ENCODE measurements at places on chromosomes 12 and 14.

- H3K27me3 ChIP-seq, result no peaks in the 10 kb centered on the region
- H3K4me3 ChIP-seq, result no peak overlapping the region
- H3K36me3 ChIP-seq, result peaks cover 60% of the 10 kb centered on the region
- no peak overlapping the region for H3K27ac ChIP-seq
- peaks cover 58% of the 10 kb centered on the region for H3K4me1 ChIP-seq
Measured at GRCh38 chr14:69055125-69055524, 76.0 kb upstream of the ACTN1 start.

DNA sequence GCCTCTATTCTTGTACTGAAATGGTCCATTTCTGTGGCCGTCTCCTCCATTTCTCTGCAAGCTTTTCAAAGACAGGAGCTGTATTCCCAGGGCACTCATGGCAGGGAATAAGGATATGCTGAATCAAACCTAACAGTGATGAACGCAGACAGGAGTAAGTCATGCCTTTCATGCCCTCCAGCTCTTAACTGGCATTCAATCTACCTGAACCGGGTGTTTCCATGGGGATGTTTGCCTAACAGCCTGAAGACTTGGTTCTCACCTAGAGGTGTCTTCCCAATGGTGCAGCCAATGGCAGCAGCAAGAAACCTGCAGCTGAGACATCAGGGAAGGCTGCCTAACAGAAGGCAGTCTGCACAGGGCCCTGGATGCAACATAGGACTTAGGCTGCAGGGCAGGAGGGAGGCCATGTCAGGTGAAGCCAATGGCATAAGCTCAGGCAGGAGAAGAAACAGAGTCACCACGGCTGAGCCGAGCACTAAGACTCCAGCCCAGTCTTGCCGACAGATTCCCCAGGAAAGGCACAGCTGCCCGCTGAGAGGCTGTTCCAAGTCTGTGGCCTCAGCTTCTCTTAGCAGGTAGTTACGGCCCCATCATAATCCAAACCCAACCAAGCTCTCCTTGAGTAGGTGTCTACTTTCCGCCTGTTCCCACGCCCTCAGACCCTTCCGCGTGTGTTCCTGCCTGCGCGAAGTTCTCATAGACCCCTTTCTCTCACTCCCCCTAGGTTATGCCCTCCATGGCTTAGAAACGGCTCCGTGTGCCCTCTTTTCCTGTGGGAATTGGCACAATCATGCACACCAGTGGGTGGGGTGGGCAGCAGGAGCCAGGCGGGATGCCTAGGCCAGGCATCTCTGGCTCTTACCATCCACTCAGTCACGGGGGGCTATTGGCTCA lies 44.1 kb downstream of the VWF start:
- DNase-seq, result no peak
- peaks cover 26% of the 10 kb centered on the region for H3K27me3 ChIP-seq
- peaks cover 12% of the 10 kb centered on the region for H3K36me3 ChIP-seq
- no peak overlapping the region for H3K4me3 ChIP-seq

- no peak overlapping the region for H3K27ac ChIP-seq
- peaks cover 50% of the 10 kb centered on the region for H3K4me1 ChIP-seq
- H3K27me3 ChIP-seq, result no peaks in the 10 kb centered on the region
- no peaks in the 10 kb centered on the region for H3K36me3 ChIP-seq
- no peak overlapping the region for H3K4me3 ChIP-seq
- DNase-seq, result no peak
Measured at GRCh38 chr12:12542964-12543363, 19.7 kb downstream of the DUSP16 start.

DNA sequence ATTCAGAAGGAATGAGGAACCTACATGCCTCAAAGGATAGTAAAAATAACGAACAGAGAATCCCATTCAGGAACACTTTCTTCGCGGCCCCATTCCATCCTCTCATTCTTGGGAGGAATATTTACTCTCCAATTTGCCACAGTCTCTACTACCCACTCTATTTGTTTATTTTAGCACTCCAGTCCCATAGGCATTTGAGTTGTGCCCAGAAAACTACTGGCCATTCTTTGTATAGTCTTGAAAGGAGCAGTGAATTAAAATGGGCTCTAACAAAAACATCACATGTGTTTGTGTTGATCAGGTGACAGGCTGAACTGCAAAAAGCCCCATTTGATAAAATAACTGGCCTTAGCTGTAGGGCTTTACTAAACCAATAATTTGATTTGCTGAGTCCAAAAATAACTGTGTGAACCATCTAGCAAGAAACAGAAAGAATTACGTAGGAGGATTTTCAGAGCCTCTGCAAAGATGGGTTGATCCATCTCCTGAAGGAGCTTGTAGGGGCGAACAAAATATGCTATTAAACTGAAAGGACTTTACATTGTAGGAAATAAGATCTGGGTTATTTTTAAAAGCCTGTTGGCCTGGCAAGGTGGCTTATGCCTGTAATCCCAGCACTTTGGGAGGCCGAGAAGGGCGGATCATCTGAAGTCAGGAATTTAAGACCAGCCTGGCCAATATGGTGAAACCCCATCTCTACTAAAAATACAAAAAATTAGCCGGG lies 142.3 kb upstream of the CPNE8 start:
- H3K36me3 ChIP-seq, result no peaks in the 10 kb centered on the region
- DNase-seq, result no peak
- no peak overlapping the region for H3K4me3 ChIP-seq
- peaks cover 14% of the 10 kb centered on the region for H3K4me1 ChIP-seq

DNA sequence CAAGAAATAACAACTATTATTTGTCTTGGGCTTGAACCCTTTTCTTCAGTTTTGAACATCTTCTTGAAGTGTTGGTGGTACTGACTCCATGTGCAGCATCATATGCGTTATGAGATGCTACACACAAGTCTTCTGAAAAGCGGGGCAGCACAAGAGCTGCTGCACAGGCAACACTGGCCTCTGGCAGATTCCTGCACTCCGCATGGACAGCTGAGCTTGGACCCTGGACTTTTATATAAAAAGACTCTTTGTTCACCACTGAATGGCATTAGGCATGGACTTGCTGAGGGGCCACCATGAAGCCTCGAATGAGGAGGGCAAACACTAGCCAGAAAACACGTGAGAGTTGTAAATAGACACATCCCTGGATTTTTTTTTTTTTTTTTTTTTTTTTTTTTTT lies 210.8 kb upstream of the NPAS3 start:
- DNase-seq, result no peak
- H3K27me3 ChIP-seq, result no peaks in the 10 kb centered on the region

DNA sequence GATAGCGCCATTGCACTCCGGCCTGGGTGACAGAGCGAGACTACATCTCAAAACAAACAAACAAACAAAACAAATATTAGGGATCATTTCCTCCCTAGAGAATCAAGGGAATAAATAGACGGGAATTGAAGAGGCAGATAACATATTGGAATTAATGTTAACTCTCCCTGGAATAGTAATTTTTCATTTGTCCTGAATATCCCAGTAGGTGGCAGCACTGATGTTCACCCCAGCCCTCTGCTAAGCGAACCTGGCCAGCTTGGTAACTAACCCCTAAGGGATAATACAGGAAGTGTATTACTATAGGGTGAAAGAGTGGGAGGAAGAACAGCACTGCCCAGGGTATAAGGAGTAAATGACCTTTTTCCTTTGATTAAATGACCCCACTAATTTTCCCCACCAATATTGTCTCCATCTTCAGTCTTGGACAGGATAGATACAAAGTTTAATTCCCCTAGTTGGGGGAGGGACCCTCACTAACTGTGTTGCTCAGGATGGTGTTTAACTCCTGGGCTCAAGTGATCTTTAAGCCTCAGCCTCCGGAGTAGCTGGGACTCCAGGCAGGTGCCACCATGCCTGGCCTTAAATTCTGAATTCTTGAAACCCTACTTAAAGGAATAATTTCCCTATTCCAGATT lies 40.5 kb downstream of the SLC2A14 start:
- no peak for DNase-seq
- H3K27me3 ChIP-seq, result peaks cover 6% of the 10 kb centered on the region
- H3K4me1 ChIP-seq, result no peaks in the 10 kb centered on the region
- no peak overlapping the region for H3K4me3 ChIP-seq

GRCh38 chr12:121095544-121096198 lies 37.0 kb upstream of the P2RX7 start:
- H3K27ac ChIP-seq, result no peak overlapping the region
- peak overlapping the region; percentile 61 for H3K4me3 ChIP-seq
- H3K27me3 ChIP-seq, result peaks cover 6% of the 10 kb centered on the region

- H3K4me3 ChIP-seq, result no peak overlapping the region
- no peaks in the 10 kb centered on the region for H3K27me3 ChIP-seq
- no peak overlapping the region for H3K27ac ChIP-seq
- H3K36me3 ChIP-seq, result peaks cover 10% of the 10 kb centered on the region
- H3K4me1 ChIP-seq, result peaks cover 13% of the 10 kb centered on the region
Measured at GRCh38 chr12:122385171-122386016, 37.1 kb downstream of the CLIP1 start.

DNA sequence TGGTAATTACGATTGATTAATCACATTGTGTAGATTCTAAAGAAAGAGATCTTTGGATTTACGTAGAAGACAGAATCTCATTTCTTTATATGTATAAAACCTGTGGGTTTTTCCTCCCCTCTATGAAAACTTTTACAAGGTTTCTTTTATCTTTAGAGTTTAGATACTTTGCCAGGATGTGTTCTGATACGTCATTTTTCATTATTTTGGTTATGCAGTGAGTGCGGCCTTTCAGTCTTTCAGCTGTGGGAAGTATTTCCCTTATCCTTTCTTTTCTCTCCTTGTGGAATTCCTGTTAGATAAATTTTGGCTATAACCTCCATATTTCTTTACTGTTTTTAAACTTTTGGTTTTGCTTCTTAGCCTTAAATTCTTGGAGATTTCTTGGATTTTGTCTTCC lies 92.7 kb downstream of the TTLL5 start:
- peak overlapping the region; percentile 48 for H3K27ac ChIP-seq
- no peaks in the 10 kb centered on the region for H3K27me3 ChIP-seq
- peaks cover 4% of the 10 kb centered on the region for H3K4me1 ChIP-seq
- peaks cover 24% of the 10 kb centered on the region for H3K36me3 ChIP-seq
- H3K4me3 ChIP-seq, result no peak overlapping the region

GRCh38 chr14:69713209-69713781 lies 53.6 kb upstream of the SRSF5 start:
- DNase-seq, result no peak
- H3K36me3 ChIP-seq, result peaks cover 19% of the 10 kb centered on the region
- H3K27me3 ChIP-seq, result no peaks in the 10 kb centered on the region
- peak overlapping the region; percentile 77 for H3K27ac ChIP-seq
- H3K4me1 ChIP-seq, result peaks cover 85% of the 10 kb centered on the region

DNA sequence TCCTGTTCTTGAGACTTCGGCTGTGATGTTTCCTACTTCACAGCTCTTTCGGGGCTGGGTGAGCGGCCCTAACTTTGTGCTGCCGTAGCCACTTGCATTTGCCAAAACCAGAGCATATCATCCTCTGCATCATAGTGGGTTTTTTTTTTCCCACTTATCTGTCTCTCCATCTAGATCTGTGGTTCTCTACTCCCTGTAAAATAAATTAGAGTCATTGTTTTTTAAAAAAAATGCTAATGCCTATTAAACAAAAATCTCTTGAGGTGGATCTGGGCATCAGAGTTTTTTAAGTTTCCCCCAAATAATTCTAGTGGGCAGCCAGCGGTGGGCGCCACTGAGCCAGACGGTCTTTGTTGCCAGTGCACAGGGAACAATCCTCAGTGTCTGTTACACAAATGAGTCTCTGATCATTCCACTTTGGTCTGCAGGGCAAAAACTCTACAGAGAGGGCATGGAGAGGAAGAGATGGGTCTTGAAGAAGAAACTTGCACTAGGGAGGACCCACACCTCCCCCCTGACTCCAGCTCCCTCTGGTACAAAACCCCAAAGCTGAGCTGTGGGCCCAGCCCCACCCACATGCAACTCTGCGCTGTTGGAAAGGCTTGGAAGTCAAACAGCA lies 62.4 kb upstream of the BCL2L14 start:
- no peaks in the 10 kb centered on the region for H3K36me3 ChIP-seq
- H3K4me3 ChIP-seq, result no peak overlapping the region
- no peaks in the 10 kb centered on the region for H3K4me1 ChIP-seq
- no peak overlapping the region for H3K27ac ChIP-seq
- DNase-seq, result no peak

DNA sequence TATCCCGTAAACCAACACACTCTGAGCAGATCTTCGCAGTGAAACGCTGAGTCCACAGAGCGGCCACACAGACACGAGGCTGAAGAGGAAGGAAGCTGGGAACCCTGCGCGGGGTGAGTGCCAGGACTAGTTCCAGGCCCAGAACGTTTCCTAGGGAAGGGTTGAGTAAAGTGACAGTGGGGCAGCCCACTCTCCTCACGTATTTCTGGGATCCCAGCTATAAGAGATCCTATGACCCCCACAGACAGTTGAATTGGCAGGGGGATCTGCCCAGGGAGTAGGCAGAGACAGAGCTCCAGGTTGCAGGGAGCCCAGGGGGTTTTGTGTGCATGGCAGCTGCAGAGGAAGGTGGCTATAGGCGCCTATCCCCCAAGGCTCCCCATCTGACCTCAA lies 51.1 kb downstream of the GTF2A1 start:
- H3K4me1 ChIP-seq, result peaks cover 19% of the 10 kb centered on the region
- peak overlapping the region; percentile 84 for H3K4me3 ChIP-seq
- H3K36me3 ChIP-seq, result no peaks in the 10 kb centered on the region
- no peaks in the 10 kb centered on the region for H3K27me3 ChIP-seq

DNA sequence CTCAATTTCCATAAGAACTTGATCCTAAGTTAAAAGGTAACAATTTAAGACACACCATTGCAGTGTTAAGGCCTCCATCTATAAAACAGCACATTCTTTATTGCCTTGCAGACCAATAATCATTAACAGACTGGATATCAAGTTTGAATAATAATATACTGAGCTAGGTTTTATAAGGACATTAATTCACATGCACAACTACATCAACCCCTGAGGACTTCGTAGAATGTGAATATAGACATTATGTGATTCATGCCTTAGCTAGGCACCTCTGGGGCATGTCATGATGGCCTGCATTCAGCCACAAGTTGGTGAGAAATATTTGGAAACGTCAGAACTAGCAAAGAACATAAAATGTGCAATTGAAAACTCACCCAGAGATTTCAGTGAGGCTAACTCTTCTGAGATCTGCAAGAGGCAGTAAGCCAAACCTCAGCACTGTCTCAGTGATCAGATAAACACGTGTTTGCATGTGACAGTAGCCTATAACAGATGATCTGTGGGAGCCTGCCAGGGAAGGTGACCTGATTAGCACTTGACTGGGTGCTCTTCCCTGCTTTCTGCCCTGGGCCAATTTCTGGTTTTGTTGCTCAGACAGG lies 492.2 kb downstream of the FLRT2 start:
- H3K4me1 ChIP-seq, result no peaks in the 10 kb centered on the region
- H3K27ac ChIP-seq, result no peak overlapping the region
- H3K4me3 ChIP-seq, result no peak overlapping the region

DNA sequence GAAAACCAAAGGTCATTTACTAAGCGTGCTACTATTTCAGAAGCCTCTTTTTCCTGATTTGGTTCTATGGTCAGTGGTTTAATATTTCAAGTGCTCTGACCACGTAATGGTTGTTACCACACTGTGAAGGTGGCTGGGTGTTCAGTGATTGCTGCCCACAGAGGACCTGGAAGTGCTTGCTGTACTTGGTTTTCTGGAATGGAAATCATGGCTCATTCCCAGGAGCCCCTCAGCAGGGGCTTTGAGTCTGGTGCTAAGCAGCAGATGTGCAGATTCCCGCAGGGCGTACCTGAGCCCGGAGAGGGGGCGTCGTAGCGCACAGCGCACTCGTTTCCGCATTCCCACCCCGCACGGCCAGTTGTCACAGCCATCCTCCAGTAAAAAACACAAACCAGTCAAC lies 50.5 kb downstream of the TRAF3 start:
- H3K4me3 ChIP-seq, result peak overlapping the region; percentile 32
- DNase-seq, result no peak
- peaks cover 16% of the 10 kb centered on the region for H3K4me1 ChIP-seq
- H3K36me3 ChIP-seq, result no peaks in the 10 kb centered on the region

All from left ventricle myocardium inferior (tissue), 1 donor.